M059J (cell line): ENCODE measurements at places on chromosomes 12 and 14.

DNA sequence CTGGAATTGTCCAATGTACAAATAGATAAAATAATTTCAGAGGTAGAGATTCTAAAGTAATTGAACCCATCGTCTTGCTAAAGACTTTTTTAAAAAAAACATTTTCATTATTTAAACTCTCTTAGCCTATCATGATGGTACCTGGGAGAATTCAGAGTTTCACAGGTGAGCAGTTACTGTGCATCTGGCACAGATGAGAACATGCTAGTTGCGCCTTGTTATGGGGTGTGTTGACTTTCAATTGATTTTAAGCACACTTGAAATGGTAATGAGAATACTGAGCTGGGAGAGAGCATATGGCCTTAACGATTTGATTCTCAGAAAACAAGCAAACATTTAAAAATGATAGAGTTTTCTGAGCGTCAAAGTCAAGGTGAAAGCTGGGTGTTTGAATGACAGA, 66.6 kb downstream of the FLRT2 start:
- DNase-seq, result no peak

GRCh38 chr12:21248679-21249078, 86.0 kb downstream of the SLCO1A2 start:
- peak; percentile 30 for DNase-seq

DNA sequence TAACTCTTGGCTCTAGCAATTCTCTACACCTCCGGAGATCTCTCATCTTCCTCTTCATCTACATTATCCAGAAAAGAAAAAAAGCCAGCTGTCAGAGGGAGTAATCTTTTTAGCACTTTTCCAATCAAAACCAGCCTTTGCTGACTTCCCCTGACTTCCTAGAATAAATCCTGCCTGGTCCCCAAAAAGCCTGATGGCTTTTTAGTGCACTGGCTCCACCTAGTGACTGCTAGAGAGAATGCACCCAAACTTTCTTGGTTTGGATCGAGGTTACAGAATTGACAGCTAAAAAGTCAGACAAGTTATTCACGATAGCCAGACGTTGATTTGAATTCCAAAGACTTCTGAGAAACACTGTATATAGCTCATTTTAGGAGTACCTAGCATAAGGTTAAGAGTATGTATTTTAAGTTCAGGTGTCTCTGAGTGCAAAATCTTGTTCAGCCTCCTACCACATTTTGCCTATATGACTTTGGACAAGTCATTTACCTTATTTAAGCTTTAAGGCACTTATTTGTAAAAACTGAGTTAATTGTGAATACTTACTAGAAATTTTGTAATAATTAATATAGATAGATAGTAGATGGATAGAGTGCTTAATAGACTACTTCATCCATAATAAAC, 185.7 kb upstream of the GRIN2B start:
- peak; percentile 50 for DNase-seq

GRCh38 chr14:102928412-102929240, 6.2 kb downstream of the AMN start:
- DNase-seq, result no peak

DNA sequence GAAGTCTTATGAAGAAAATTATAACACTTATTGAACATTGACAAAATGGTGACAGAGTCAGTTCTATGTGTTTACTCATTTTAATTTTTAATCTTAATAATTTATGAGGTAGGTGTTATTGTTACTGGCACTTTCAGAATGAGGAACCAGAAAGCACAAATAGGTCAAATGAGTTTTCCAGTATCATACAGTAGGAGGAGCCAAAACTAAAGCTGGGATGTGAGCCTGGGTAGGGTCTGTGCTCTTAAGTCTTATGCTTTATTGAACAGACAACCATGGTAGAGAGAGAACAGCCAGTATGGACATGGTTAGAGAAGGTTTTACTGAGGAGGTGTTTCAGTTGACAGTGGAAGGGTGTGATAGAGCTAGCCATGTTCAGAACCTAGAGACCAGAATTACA, 775.7 kb downstream of the TMTC2 start:
- DNase-seq, result no peak

DNA sequence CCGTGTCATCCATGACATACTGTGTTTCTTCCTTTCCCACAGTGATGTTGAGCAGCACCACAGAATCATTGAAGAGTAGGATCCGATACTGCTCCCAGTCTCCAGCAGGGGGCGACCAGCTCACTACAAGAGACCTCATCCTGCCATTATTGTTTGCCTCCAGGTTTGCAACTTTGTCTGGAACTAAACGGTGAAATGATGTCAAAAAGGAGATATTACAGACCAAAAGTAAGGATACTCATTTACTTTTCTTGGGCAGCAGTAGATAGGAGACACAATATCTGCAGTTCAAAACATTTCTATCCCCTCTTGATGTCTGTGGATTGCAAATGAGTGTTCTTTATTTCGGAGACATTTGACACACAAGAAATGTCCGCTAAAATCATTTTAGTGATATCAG, 47.2 kb downstream of the PTPRB start:
- DNase-seq, result peak; percentile 74

- DNase-seq, result no peak
Measured at GRCh38 chr12:82688596-82688995, 1.9 kb downstream of the TMTC2 start.

DNA sequence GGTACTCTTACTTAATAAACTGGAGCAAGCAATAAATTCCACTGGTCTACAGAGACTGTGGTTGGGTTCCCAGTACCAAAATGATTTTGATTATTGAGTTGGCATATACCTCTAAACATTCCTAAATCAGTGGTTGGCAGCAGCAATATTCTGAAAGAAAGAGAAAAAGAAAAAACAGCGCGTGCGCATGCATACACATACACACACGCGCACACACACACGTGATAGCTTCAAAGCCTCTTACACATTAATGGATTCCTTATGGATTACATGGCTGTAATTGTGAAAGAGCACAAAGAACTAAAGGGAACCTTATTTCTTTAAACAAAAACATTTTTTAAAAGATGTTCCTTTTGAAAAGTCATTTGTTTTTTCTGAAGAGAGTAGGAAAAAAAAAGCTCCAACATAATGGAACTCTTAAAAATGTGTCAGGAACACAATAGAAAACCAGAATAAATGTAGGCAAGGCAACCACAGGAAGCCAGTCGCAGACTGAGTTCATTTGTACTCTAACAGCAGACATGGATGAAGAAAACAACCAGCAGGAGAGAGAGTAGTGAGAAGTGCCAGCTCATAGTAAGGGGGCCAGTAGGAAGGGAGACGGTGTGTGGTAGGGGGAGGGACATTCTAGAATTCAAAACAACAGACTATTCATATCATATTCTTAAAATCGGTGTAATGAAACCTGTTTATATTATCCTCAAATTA, 80.0 kb downstream of the DRAM1 start:
- no peak for DNase-seq

- peak; percentile 55 for DNase-seq
Measured at GRCh38 chr12:48788854-48789775, at the start of gene ADCY6. Gene ADCY6 (minus strand): TSS chr12:48789089. CDS start chr12:48783434, 5,655 bp downstream.

- no peak for DNase-seq
Measured at GRCh38 chr12:47091009-47091408, 11.2 kb upstream of the AMIGO2 start.

DNA sequence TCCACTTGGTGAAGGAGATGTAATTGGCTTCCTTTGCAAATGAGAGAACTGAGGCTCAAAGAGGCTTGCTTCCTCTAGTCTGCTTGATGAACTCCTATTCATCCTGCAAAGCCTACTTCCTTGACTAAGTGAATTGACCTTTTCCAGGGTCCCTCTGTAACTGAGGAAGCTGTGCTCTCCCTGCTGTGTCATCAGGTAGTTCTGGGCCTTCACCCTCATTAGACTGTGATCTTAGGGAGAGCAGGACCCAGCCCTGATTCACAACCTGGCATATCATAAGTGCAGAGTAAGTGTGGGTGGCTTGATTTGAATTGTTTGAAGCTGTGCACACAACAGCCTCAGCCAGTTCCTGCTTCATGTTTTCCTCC, 16.3 kb downstream of the ASB2 start:
- no peak for DNase-seq

- no peak for DNase-seq
Measured at GRCh38 chr14:81330619-81331122, 69.5 kb downstream of the STON2 start.

DNA sequence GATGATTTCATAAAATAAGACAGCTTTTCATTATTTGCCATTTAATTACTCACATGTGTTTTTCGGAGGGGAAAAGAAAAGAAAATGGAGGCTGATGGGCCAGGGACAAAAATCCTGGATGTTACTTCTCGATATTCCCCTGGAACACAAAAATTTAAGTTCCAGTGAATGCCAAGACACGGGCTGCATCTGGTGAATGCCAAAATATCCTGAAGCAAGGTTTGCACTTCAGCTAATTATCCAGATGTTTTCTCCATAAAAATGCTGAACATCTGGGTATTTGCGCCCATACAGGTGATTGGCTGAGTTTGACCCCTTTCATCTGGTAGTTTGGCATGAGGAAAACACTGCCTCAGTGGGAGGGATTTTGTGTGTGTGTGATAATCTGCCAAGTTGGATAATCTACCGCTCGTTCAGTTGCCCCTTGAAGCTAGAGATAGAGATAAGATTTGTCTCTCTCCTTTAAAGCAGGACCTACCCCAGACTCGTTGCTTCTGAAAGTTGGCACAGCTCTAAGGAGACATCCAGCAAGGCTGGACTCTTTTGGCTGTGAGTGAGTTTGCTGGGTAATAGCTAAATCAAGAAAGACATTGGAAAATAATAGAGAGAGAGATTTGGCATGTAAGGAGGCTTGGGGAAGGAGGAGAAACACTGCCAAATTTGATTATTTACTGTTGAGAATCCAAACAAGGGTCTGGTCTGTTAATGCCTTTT, 390.0 kb downstream of the EGLN3 start:
- DNase-seq, result no peak

- no peak for DNase-seq
Measured at GRCh38 chr12:87836190-87836589, 193.0 kb downstream of the C12orf50 start.

DNA sequence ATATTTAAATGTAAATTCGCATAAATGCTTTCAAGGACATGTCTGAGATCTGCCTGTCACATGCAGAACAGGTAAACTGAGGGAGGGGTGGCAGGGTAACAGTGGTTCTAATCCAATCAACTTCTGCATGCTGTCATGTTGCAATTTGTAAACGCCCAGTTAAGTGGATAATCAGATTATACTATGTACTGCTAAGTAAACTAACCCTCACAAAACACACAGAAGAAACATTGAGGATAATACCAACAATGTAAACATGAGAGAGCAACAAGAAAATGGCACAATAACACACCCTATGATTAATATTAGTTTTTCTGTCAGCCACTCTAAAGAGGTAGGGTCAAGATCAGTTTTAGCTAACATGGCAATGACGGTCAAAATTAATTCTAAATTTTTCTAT, 123.7 kb downstream of the KIF21A start:
- no peak for DNase-seq

DNA sequence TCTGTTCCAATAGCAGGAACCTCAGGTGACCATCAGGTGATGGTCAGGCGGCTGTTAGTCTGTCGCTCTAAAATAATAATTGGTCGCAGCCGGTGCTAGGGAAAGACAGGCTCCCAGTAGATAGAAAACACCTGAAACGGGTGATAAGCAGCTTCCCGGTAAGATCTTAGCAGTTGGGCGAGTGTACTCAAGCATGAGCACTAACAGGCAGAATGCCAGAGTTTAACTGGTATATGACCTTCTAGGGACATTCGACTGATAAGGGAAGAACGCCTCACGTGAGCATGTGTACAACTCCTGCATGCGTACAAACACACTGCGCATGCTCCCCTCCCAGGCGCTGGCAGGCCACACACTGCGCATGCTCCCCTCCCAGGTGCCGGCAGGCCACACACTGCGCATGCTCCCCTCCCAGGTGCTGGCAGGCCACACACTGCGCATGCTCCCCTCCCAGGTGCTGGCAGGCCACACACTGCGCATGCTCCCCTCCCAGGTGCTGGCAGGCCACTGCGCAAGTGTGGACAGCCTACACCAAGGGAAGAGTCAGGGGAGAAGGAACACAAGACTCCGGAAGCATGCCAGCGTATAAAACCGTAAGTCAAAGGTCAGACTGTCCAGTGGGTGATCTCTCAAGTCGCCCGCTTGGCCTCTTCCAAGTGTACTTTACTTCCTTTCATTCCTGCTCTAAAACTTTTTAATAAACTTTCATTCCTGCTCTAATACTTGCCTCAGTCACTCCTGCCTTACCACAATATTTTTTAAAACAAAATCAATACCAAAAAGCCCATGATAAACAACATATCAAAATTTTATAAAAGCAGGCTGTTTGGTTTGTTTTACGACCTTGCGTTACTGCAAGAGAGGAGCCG, 24.5 kb downstream of the GPRC5D start:
- DNase-seq, result no peak

GRCh38 chr14:105420101-105420973, 710 bp downstream of the MTA1 start:
- DNase-seq, result no peak

GRCh38 chr12:62308201-62308600, 48.0 kb downstream of the USP15 start:
- no peak for DNase-seq

GRCh38 chr12:46792925-46793324, 32.9 kb downstream of the SLC38A4 start:
- no peak for DNase-seq

- DNase-seq, result peak; percentile 29
Measured at GRCh38 chr14:68714991-68715924, 77.6 kb downstream of the ZFP36L1 start.

DNA sequence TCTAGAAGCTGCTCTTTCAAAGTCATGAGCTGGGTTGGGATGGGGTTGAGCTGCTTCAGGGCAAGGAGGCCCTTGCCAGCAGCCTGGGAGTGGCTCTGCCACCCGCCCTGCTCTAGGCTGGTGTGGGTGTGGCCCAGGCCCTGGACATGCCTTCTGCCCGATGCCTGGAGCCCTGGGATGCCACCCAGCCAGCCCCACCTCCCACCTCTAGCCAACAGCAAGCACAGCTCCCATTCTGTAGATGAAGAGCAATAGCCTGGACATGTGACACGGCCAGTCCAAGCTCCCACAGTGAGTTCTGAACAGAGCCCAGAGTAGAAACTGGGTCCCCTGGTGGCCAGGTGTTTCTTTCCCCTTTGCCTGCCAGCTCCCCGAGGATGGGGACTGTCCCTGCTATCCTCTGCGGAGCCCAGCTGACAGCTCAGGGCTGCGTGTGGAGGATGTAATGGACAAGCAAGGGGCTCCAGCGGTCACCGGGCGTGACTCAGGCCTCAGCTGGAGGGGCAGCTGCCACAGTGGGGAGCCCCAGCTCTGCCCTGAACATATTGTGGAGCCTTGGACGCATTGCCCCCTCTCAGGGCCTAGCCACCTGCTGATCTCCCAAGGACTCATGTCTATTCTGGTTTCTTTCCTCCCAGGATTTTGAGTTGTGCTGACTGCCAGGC, 165.2 kb downstream of the TSPAN9 start:
- no peak for DNase-seq

GRCh38 chr12:93636708-93637107, 40.5 kb upstream of the CRADD start:
- no peak for DNase-seq
